ENCODE measurements at places on chromosomes 3 and 15.

- DNase-seq = no peak
Observed at GRCh38 chr15:48602358-48603122, 43.0 kb downstream of the FBN1 start.

DNA sequence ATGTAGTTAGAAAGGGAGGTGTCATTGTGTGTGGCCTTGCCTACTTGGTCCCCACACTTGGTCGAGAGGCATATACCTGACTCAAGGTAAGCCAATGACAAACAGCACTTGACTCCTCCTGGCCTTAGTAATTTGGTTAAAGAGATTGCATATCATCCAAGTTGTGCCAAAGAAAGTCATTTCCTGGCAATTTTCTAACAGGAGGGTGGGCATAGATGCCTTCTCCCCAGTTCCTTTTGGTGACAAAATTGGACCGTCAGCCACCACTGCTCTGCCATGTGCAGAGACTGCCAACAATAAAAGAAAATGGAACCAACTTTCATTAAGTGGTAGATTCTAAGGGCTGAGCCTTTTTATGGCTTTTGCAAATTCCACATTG is 7.9 kb upstream of the LEKR1 start:
- DNase-seq = no peak

GRCh38 chr15:67501836-67502461 is 19.0 kb upstream of the C15orf61 start:
- DNase-seq = no peak

GRCh38 chr3:43998370-43998835 is 243.3 kb upstream of the TOPAZ1 start:
- DNase-seq = no peak

DNA sequence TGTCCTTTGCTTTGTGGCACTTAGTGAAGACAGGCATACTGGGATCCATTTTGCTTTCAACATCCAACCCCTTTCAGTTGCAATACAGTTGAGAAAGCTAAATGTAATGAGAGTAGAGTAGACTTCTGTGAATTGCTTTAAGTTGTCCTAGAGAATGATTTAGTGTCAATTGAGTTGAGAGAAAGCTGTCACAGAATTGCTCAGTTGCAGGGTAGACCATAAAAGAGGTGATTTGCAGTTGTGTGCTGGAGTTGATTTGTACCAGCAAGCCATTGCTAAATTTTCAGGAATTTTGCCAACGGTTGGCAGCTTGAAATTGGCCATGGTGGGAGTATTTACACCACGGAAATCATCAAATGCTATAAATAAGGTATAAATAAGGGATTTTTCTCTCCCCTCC is 2.2 kb downstream of the ABHD5 start:
- no peak for DNase-seq

DNA sequence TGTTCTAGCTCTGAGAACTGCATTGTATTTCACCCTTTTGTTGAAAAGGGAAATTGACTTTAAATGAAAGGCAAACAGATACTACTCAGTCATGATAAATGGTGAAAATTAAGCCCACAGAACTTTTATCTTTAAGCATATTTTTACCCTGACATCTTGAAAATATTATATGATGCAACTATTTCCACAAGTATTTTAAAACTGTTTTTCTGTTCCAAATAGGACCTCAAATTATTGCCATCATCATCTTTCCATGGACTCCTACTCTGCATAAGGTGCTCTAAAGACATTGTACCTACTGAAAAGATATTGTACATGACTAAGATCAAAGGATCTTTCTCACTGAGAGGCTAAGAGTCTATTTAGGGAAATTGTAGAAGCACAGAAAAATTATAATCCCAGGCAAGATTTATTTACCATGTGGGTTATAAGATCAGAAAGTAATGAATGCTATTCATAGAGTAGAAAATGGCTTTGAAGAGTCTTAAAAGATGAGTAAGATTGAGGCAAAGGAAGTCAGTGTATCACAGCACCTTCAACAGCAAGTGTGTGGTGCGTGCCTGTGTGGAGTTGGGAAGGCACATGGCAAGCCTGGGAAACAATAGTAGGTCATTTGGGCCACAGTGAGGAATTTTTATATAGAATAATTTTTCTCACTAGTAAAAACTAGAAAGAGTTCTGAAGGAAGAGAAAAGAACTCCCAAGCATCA is 68.8 kb downstream of the VGLL3 start:
- no peak for DNase-seq

DNA sequence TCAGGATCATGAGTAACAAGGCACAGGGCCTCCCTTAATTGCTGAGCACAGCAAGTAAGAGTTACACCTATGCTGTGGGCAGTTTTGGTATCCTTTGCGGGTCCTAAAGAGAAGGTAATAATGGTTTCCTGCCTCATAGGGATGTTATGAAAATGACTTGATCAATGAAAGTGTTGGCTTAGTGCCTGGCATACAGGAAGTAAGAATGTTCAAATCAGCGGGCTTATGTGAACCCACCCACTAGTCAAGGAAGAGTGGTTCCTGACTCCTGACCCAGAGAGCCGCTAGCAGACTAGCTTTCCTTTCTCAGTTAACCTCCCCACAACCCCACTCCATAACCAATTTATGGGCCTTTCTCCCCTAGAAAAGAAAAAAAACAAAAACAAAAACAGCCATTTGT is 5.2 kb upstream of the ADAMTS9 start:
- no peak for DNase-seq

DNA sequence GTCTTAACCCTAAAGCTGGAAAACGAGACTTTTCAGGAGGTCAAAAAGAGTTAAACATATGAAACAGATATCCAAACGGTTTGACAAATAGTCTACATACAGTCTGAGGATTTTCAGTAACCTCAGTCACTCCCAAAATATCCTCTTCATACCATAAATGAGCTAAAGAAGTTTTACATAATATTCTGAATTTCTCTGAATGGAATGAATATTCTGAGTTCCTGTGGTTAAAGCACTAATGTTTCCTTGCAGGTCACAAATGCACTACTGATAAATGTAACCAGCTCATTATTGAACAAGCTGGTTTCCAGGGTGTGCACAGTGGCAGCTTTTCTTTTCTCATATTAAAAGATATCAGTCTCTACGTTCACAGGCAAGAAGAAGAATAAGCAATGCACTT is 137.4 kb upstream of the POU1F1 start:
- no peak for DNase-seq

DNA sequence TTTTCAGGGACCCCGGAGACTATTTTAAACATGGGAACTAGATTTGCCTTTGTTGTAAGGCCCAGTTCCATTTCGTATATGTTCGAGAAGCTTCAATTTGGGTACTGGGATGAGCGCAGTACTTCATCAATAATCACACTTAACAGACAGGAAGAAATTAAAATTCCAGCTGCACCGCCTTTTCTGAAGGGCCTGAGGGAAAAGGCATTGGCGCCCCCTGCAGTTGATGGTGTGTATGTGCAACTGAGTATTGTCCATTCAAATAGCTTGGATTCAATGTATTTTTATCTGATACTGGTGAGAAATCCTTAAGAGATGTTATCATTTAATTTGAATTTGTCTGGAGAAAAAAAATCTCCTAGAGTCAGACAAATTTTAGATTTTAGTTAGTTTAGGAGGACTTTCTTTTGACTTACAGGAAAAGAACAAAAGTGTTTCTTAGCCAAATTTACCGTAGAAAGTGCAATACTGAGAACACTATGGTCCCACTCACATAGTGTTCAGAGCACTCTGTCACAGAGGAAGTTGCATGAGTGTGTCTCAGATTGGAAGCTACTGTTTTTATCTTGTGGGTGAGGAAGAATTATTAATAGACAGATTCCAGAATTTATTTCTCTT is 5.4 kb upstream of the ALDH1A2 start:
- DNase-seq = peak; percentile 42

DNA sequence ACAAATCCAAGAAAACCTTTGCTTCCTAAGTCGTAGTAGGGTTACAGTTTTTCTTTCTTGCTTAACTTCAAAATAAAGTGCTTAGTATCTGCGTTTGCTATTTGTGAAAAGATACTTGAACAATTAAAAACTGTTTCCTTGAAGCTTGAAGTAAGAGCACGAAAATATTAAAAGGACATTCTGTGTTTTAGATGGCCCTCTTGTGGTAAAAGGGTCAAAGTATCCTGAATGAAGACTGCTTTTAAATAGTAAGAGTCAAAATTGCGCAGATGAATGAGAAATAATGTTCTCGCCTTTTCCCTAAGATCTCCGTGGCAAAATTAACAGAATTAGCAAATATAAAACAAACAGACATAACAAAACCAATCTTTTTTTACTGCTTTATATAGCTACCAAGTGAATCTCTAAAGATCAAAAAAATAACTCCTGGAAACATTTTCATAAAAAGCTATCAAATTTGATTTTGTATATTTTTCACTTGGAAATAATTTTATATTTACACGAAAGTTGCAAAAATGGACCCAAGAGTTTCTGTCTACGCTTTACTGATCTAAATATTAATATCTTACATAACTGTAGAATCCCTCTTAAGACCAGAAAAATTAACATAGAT is 175.4 kb downstream of the MBNL1 start:
- no peak for DNase-seq

DNA sequence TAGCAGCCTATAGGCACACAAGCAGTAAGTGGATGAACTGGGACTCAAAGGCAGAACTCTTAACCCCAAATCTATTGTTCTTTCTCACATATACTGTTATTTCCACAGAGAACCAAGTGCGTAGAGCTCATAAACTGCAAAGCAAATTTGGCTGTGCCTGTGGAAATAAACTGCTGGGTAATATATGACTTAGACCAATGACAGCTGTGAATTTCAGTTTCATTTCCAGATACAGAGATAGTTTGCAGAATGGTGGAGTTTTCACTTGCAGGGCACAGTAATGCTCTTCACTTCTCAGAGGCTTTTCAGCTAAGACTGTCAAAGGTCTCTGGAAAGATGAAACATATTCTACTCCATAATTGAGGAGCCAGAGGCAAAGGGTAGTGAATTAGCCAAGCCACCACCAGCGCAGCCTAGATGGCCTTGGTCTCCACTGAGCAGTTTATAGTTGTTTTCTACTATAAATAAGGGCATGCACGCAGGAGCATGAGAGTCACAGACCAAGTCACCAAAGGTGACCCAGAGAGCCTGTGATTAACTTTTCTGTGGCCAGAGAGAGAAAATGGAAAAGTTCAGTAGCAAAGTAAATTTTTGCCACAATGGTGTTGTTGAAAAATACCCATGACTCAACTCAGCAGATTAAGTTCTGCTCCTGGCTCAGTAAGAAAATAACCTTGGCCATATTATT is 180.7 kb upstream of the GRM7 start:
- no peak for DNase-seq

DNA sequence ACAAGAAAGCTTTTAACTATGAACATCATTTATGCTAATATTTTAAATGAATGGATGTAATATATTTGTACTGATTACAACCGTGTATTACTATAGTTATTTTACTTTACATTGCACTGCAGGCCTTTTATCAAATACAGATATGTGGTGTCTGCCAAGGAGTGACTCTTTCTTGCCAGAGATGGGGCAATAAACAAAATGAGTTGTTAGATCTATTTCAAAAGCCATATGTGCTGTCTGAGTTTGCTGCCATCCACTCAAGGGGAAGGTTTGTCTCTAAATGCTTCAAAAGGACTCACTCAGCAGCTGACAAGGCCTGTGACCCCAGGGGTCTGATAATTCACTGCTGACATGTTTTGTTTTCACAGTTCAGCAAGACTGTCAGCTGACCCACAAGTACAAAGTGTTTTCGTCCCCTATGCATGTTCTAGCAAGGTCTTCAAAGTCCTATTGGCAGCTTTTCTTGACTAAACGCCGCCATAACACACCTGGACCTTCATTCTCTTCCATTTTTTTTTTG is 41.3 kb upstream of the ZBED2 start:
- no peak for DNase-seq

DNA sequence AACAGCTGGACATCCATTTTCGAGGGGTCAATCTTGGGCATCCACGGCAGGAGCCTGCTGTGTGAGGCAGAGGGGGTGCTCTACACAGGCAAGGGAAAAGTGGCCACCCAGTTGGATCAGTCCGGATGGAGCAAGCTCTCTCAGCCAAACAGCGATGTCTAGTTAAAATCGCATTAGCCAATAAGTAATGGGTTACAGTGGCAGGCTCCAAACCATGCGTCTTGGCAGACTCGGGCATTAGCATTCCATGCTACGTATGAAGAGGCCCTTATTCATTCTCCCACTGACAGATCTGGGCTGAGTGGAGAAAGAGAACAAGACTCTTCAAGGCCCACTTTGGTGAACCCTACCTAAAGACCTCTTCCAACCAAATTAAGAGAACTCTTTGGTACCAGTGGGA is 49.3 kb downstream of the CCNB2 start:
- DNase-seq = no peak

DNA sequence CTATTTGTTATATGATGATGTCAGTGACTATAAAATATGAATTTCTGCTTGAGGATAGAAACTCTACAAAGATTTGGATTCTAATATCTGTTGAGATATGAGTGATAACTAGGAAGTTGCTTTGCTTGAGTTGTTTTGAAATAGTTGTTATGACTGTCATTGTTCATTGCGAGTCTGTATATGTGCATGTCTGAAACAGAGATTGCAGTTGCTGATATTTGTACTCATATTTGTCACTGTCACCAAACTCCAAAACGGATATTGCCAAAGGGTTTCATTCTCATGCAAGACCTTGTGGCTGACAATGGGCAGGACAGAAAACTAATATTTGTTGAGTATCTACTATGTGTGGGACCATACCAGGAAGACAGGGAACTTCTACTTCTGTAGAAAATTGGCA is 240.2 kb downstream of the CD47 start:
- DNase-seq = no peak

GRCh38 chr3:39505866-39506742 is 38.6 kb downstream of the MOBP start:
- DNase-seq = no peak

- no peak for DNase-seq
Observed at GRCh38 chr3:171838218-171838720, 4.9 kb upstream of the TMEM212 start.
